Upper lobe of left lung (tissue), 6 donors: ENCODE measurements at places on chromosomes 7 and 10. TPM values are rescaled to one million over a fixed set of nuclear protein-coding genes. Genes with fewer than 3 reads are reported as not detected.

- peak; percentile 56 for DNase-seq
Measured at GRCh38 chr7:2468227-2468626, 8.0 kb downstream of the GRIFIN start.

Gene HYAL4
- not detected for total RNA-seq

Gene ITGB1
- 253 TPM for total RNA-seq

Gene CNTNAP2
- 0.30 TPM for total RNA-seq

Gene SPRN
- not detected for total RNA-seq

- DNase-seq: peak; percentile 92
Measured at GRCh38 chr10:73577788-73578187, 13.4 kb downstream of the USP54 start.

DNA sequence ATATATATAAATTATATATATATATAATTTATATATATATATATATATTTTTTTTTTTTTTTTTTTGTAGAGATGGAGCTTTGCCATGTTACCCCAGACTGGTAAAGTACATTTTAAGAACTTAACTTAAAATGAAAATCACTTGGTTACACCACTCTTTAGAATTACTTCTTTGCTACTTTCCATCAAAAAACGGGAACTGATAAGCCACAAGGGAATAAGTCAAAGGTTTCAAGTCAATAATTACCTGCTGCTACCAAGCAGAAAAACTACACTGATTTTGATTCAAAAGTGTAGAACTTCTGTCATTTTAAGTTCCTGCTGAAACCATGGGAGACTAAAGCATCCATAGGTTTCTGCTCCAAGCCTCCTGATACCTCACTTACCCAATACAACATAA lies 12.2 kb downstream of the PPA1 start:
- DNase-seq: no peak
